ENCODE measurements at places on chromosomes 5 and 9. TPM values are rescaled to one million over a fixed set of nuclear protein-coding genes. Genes with fewer than 3 reads are reported as not detected.
A peak's percentile ranks its signal among the peaks of the same experiment; 100 is the strongest.

HACD4 gene
- total RNA-seq: 1.9 TPM

GLIPR2 gene
- total RNA-seq: 37.5 TPM

LHX3 gene
- total RNA-seq: not detected

FRRS1L gene
- total RNA-seq: 0.96 TPM

DNA sequence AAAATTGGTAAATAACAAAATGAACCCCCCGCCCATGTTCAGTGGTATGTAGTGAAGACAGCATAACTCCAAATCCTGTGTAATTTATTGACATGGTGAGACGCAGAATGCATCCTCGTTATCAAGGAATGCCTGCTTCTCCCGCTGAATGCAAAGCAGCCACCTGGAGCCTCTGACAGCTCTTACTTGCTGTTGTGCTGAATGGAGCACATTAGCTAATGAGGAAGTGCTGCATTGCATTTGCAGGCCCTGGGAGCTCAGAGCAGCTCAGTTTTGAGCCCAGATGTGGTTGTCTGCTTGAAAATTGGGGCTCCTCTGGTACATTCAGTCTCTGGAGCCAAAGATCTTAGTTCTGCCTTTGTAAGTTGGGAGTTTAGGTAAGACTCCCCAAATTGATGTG, 28.9 kb downstream of the PLAC8L1 start:
- no peak for DNase-seq

GRCh38 chr5:52202256-52202655, 585.5 kb upstream of the ITGA1 start:
- DNase-seq: peak; percentile 14

GRCh38 chr5:56977822-56978221, 25.9 kb upstream of the MIER3 start:
- no peak for DNase-seq

- no peak for DNase-seq
Observed at GRCh38 chr5:160298189-160298588, 14.2 kb downstream of the CCNJL start.

Data from mucosa of descending colon (tissue), 3 donors.